ENCODE measurements at places on chromosomes 2 and 18. TPM values are rescaled to one million over a fixed set of nuclear protein-coding genes. Genes with fewer than 3 reads are reported as not detected.
A peak's percentile ranks its signal among the peaks of the same experiment; 100 is the strongest.

VSNL1 gene
- 0.60 TPM for total RNA-seq

GRCh38 chr2:120293096-120294007, 40.7 kb downstream of the RALB start:
- no peak for DNase-seq

DNA sequence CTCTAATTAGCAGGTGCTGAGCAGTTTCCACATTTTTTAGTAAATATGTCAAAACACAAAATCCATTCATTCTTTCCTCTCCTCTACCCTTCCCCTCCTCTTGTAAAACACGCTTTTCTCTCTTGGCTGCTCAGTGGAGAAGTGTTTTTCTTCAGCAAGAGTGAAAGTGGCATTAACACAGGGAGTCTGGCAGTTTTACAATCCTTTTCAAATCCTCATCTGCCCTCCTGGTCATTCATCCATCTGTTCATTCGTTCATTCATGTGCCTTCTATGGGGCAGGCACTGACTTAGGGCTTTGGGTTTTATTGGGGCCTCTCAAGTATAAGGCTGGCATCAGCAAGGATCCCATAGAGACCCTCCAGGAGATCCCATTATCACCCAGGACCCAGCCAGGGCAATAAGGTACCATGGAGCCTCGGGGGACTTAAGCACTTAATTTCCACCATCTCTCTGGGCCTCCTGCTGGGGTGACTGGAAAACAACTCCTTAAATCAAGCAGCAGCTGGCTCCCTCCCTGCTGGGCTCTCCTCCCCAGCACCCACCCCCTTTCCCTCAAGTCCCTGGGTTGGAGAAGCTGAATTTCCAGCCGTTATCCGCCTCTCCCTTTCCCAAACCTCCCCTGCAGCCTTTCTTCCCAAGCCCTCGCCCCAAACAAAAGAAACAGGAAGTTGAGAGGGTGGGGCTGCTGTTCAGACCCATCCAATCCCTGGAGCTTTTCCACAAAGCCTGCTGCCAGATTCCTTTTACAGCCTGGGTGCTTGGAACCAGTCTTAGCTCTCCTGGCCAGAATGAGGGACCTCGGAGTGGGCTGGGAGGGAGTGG, 32.6 kb downstream of the MARCHF4 start:
- DNase-seq, result peak; percentile 57

PKDCC gene
- 272 TPM for total RNA-seq

CD8B2 gene
- not detected for total RNA-seq

DNA sequence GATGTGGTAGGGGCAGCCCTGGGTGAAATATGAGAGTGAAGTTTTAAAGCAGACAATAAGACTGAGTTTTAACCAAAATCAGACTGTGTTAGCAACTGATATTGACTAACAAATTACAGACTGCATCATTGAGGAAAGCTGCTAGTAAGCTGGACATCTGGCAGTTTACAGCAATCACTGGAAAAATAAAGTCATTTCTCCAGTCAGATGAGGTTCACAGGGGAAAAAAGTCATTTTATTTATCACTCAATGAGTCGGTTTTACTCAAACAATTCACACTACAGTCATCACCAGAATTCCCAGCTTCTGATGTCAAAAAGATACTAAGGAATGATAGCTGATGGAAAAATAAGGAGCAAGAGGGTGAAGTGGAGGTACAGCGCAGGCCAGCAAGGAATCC, 10.5 kb upstream of the TMEM177 start:
- DNase-seq, result no peak

RELCH gene
- 21.5 TPM for total RNA-seq

HOXD9 gene
- 17.3 TPM for total RNA-seq

RUFY4 gene
- total RNA-seq, result not detected

GRCh38 chr18:47975701-47976100, 45.2 kb upstream of the SMAD2 start:
- no peak for DNase-seq

DNA sequence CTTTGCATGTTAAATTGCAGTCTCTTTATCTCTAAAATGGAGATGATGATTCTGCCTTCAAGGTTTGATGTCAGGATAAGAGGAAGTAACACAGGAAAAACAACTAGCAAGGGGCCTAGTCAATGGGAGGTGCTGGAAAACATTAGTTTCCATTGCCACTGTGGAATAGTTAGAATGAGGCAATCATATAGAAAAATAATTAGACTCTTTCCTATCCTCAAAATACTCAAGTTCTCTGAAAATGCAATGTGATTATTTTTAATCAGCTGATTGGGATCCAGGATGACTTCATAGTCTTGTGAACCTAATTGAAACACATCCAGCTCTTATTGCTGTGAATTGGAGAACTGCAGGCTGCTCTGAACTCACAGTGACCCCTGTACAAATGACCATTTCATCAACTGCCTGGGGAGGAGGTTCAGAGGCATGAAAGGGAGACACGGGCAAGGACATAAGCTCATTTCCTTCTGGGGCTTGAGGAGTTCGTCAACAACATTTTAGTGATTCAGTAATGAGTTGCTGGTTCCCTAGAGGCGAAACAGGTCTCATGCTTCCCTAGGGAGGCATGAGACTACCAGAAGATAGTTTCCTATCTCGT, 422.5 kb downstream of the LPIN1 start:
- no peak for DNase-seq

LYPD6B gene
- total RNA-seq, result 1.2 TPM

DNA sequence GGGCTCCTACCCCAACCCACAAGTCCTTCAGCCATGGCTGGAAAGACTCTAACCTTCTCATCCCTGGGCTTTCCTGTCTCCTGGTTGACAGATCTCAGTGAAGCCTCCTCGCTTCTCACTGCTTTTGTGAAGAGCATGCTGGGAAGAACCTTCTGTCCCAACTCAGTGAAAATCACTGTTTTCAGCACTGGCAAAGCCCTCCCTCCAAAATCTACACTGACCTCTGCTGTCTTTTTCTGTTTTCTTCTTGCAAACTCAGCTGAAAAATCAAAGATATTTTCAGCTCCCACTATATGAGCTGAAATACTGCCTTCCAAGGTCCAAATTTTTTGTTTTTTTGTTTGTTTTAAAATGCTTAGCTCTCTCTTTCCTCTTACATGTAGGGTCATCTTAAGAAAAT, 266.3 kb upstream of the AGAP1 start:
- DNase-seq, result no peak

WIPF1 gene
- total RNA-seq, result 9.7 TPM

GRCh38 chr2:69033461-69034095, 20.6 kb downstream of the ANTXR1 start:
- no peak for DNase-seq

MC2R gene
- not detected for total RNA-seq

- no peak for DNase-seq
These were observed 12.2 kb downstream of the MDH1 start for GRCh38 chr2:63600881-63601460.

CD8A gene
- 2.1 TPM for total RNA-seq

ST8SIA5 gene
- 0.99 TPM for total RNA-seq

DNA sequence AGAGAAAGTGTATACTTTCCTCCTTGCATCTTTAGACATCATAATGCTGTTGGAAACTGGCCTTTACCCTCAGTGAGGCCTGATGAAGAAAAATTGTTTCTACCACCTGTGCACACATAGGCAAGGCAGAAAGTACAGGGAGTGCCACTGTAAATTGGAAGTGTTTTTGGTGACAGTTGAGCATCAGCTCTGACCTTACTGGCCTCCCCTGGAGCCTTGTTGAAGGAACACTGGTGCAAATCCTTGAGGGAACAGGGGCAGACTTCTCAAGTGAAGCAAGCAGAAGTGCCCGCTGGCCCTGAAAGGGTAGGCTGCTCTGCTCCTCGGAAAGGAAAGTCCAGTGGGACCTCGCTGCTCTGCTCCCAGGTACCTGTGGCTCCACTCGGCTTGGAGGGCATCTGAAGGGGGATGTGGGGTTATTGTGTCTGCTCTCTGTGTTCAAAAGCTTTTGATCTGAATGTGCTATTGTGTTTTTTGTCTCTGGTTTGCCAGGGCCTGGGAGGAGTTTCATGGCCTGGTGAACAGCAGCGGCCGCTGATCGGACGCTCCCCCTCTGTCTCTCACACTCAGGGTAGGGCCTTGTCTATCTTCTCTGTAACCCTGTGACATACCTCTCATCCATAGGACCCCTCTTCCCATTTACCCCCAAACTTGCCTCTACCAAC, 23.4 kb downstream of the EIF4E2 start:
- no peak for DNase-seq

GRCh38 chr18:47847635-47848034, 82.8 kb downstream of the SMAD2 start:
- no peak for DNase-seq

CD226 gene
- total RNA-seq, result 1.2 TPM

GRCh38 chr2:166331468-166331867, 44.3 kb downstream of the SCN9A start:
- DNase-seq, result no peak

- no peak for DNase-seq
These were observed 26.2 kb downstream of the MMADHC start for GRCh38 chr2:149561309-149561926.

TTC31 gene
- total RNA-seq, result 20.2 TPM

GRCh38 chr2:66212749-66213148, 222.2 kb upstream of the MEIS1 start:
- DNase-seq, result no peak

COLEC11 gene
- total RNA-seq, result 59.9 TPM

DNA sequence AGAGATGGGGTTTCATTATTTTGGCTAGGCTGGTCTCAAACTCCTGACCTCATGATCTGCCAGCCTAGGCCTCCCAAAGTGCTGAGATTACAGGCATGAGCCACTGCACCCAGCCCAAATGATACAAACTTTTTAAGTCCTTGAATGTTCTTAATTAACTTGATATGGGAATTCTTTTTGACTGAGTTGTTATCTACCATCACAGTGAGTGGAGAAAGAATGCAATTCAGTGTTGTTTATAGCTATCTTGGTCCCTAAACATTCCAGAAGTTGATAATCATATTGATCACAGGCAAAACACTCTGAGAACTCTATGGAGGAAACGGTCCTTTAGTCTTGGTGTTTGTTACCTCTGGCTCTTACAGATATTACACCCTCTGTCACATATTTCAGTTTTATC, 1072.5 kb downstream of the SUCLG1 start:
- DNase-seq, result no peak

DNA sequence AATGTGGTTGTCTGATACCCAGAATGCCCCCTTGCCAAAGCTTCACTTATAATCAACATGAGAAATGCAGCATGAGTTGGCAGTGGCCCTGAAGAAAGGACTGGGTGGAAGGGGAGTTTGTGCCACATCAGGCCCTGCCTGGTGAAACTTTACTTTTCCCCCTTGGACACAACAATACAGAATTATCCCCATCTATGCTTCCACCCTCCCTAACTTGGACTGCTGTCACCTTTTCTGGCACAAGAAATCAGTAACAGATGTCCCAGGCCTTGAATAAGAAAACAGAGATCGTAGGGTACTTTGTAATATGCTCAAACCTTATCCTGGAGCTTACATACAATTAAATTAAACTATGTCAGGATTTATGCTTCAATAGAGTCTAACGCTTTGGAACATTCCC, 128.9 kb upstream of the SATB2 start:
- DNase-seq, result no peak

DNA sequence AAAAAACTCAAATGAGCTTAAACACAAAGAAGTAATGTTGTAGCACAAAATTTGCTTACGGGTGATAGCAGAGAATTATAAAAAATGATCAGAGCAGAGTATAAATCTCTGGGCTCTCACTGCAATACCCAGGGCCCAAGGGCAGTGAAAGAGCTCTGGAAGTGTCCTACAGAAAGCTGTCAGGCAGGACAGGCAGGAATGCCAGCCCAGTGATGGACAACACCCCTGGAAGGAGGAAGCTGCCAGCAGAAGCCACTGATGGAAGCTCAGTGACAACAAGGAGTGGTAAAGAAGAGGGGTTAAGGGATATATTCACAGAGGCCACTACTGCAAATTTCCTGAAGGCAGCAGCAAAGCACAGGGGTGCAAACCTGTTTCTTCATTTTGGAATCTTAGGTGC, 214.9 kb downstream of the L3MBTL4 start:
- no peak for DNase-seq

DNA sequence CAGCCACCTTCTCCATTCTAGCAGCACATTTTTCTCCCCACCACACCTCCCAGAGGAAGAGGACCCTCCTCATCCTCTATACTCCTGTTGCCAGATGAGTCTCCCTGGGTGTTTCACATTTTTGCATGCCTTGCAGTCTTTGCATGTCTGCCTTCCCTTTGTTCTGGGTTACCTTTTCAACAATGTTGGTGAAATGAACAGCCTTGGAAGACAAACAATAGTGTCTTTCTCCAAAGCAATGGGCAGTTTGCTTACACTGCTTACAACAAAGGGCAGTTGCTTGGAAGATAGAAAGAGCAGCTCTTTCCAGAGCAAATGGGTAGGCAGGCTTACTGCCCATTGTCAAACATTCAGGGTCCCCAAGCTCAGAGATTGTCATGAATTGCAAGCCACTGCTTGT, 14.5 kb upstream of the SEH1L start:
- no peak for DNase-seq

GRCh38 chr2:196737046-196737445, 62.4 kb downstream of the GTF3C3 start:
- DNase-seq, result no peak

- no peak for DNase-seq
These were observed 59.1 kb downstream of the ACSL3 start for GRCh38 chr2:222919841-222920526.

Data from ovary (tissue), 10 donors.